CD8-positive, alpha-beta memory T cell (primary cell): ENCODE measurements at places on chromosomes 4 and X.

DNA sequence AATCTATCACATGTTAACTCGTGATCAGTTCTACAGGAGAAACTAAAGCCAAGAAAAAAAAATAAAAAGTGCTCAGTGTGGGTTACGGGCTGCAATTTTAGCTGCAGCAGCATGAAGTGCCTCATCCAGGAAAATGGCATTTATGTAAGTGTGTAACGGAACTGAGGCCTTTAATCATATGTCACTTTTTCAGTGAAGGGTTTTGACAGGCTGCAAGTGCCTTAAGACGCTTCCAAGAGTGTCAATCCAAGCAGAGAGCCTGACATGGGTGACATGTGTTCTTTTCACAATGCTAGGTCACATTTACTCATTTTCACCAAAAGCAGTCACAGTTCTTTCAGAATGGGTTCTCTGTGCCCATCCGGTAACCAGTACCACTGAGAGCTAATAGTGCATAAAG lies 604.6 kb downstream of the RAB28 start:
- DNase-seq, result no peak

DNA sequence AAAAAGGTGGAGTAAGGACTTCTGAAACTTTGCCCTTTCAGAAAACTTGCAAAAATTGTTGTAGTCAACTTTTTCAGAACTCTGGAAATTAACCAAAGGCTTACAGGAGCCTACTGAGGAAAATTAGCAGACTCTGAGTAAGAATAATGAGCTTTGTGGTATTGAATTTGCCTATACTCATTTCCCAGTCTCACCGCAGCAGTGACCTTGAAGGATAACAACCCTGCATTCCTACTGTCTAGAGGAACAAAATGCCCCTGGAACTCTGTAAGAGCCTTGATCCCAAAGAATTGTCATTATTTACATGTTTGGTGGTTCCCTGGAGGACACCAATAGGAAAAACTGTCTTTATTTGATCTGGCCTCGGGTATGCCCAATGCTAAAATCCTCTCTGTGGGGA lies 57.9 kb downstream of the MND1 start:
- no peak for DNase-seq

DNA sequence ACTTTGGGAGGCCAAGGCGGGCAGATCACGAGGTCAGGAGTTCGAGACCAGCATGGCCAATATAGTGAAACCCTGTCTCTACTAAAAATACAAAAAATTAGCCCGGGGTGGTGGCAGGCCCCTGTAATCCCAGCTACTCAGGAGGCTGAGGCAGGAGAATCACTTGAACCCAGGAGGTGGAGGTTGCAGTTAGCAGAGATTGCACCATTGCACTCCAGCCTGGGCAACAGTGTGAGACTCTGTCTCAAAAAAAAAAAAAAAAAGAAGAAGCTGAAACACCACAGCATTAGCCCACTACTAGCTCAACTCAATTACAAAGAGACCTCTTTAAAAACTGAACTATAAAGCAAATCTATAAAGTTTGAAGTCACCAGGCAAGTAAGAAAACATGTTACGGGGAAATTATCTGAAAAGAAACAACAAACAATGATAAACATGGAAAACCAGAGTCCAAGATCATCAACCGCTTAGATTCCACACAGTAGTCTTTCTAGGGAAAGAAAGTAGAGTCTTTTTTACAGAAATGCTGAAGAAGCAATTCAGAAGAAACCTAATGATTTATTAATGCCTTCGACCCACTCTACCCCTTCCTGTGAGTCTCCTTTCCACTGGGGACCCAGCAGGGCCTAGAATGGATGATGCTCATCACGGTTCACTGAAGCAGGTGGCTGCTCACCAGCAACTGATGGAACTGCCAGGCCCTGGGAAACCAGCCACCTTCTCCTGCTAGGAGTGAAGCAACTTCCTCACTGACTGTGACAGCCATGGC lies 6.6 kb downstream of the SAT1 start:
- no peak for DNase-seq

DNA sequence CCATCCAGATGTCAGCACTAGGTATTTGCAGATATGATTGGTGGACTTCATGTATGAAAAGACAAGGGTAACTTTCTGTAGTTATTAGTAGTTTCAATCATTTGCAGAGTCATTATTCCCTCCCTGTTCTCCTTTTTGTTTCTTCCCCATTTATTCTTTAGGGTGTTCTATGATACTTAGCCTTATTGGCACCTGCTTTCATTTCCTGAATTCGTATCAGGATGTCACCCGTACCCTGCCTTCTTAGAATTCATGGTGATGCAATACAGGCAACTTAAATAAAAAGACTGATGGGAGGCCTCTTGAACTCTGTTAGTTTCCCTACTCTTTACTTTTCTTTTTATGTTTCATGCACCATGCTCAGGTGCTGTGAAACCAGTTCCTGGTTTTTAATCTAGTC lies 24.2 kb downstream of the MAGED1 start:
- DNase-seq, result no peak

DNA sequence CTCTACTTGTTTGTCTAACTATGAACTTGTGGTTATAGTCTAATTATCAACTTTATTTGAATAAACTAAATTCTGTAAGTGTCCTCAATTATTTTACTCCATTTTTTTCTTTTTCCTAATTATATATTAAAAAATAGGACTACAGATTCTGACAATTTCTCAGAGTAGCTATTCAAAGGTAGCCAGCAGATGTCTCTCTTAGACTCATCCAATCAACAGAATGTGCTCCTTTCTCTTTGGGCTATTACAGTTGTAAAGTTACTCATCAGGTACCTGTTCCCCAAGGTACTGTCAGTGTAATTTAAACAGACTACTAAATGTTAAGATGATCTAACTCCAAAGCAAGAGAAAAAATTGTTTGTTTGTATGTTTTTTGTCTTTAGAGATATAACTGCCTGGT lies 248.6 kb downstream of the PCDH18 start:
- no peak for DNase-seq

- DNase-seq, result no peak
Observed at GRCh38 chrX:17692709-17693346, 44.5 kb upstream of the SCML1 start.

DNA sequence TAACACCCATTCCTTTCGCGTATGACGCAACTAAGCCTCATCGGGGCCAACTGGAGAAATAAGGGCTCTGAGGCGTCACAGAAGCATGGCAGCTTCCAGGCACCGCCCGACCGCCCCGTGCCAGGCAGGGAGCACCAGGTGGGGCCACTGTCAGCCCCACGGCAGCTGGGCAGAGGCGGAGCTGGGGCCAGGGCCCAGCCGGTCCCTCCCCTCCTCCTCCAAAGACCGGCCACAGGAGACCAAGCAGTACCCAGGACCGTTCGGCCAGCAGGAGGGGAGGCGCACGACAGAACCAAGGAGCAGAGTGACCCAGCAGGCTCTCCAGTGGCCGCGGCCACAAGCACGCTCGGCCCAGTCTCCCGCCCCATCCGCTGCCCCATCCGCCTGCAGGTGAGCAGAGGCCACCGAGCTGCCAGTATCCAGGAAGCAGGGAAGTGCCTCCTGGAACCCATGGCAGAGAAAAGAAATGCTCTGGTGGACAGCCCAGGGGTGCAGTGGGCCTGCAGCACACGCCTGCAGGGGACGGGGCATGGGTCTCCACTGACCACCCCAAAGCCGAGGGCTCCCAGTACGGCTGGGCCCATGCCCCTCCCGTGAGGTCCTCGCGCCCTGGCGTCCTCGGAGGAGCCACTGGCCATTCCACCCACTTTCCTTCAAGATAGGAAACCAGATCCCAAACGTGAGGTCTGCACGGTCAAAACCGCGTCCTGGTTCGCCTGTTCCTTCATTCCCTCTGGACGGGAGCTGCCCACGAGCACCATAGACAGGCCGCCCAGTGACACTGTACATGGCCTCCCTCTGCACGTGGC lies 9.6 kb downstream of the CTBP1 start:
- no peak for DNase-seq

- DNase-seq, result no peak
Observed at GRCh38 chr4:117692538-117692937, 341.7 kb upstream of the NDST3 start.
